Activated naive CD4-positive, alpha-beta T cell treated with anti-CD3 and anti-CD28 coated beads, Interleukin-2, amount 50 U/mL, for 72 hours (primary cell): ENCODE measurements at places on chromosomes 7 and 10. TPM values are rescaled to one million over a fixed set of nuclear protein-coding genes. Genes with fewer than 3 reads are reported as not detected.

Gene TAC1
- total RNA-seq, result not detected

Gene SEMA3D
- not detected for total RNA-seq

DNA sequence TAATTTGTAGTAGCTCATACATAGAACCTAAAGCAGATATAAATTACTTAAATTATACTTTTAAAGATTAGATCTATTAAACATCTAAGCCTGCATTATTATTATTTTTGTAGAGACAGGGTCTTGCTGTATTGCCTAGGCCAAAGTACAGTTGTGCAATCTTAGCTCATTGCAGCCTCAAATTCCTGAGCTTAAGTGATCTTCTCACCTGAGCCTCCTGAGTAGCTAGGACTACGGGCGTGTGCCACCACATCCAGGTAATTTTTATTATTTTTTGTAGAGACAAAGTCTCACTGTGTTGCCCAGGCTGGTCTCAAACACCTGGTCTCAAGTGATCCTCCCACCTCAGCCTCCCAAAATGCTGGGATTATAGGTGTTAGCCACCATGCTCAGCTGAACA, 46.7 kb downstream of the RALA start:
- no peak for DNase-seq

DNA sequence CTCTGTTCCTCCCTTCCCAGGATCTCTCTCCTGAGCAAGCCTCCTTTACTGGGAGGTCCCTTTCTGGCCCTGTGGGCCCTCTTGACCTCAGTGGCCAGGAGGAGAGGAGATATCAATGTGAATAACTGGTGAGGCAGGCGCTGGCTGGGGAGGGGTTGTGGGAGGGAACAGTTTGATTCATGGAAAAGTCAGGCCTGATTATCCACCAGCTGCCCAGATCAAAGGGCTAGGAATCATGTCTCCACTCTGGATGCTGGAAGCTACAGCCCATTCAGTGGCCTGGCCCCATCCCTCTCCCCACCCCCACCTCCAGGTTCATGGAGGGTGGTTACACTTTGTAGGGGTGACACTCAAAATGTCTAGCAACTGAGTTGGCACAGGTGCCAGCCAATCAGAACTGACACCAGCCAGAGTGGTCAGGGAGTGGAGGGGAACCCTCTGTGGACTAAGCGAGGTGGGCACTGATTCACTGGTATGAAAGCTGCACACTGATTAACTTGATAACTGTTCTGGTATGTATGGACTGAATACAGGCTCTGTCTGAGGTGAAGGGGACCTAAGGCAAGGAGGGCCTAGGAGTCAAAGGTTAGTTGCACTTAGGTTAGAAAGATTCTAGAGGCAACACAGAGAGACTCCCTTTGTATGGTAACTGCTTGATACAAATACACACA, 4.8 kb downstream of the PRRT4 start:
- DNase-seq, result no peak

DNA sequence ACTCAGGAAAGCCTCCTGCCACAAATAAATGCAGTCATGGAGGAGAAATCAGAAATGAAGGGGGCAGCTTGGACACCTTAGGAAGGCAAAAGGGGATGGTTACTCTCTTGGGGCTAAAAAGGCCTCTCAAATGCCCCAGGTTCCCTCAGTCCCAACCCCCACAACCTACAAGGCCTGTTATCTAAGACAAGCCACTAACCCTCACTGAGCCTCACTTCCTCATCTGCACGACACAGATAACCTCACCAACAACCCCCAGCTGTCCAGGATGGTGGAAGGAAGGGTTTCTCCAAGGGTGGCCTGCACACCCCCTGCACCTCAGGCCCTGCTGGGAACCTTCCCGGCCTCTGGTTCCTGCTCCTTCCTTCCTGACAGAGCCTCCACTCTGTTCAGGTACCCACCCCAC, 29.2 kb downstream of the SORBS1 start:
- DNase-seq, result no peak

DNA sequence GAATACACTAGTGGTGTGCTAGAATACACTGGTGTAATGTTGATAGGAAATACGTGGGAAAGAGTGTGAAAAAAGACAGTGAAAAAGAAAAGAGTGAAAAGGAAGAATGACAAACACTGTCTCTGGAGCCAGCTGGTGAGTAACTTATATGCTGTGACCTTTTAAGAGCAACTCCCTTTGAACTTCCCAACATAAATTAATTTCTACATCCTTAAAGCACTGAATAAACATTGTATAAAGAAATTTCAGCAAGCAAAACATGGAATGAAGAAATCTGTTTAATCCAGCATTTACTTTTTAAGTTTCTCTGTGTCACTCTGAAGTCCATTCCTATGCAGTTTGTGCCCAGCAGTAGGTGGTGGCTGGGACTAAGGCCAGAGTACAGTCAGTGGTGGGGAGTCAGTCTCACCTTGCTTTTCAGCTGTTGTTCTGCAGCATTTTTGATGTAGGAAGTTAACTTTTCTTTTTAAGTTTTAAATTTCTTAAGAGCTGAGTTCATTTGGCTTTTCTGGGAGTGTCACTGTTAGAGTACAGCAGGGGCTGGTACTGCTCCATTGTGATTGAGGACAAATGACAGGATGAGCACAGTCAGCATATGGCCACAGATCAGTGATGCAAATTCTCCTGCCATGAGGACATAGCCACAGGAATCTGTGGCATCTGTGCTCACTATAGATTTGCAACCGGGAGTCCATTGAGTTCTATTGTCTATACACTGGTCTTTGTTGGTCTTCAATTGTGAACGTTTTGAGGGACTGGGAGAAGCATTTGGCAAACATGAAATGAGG, 321.8 kb downstream of the ZNF248 start:
- DNase-seq, result no peak

DNA sequence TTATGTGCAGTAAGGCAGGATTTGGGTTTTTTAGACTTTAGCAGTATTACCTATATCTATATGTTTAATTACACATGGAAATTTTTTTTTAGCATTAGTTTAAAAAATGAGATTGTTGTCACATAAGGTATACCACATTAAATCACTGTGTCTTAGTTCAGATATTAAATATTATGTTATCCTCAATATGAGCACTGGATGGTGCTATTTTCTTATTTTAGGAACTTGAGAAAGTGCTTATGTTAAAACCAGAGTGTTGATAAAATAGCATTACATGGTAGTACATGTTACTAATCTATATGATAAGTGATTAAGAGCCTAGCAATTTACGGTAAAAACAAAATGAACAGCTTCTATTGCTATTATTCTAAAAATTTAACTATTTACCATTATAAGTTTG, 28.8 kb downstream of the MIOS start:
- no peak for DNase-seq

- no peak for DNase-seq
Observed at GRCh38 chr7:134866617-134867016, 87.2 kb downstream of the CALD1 start.
